ENCODE measurements at places on chromosomes 7 and 10.

DNA sequence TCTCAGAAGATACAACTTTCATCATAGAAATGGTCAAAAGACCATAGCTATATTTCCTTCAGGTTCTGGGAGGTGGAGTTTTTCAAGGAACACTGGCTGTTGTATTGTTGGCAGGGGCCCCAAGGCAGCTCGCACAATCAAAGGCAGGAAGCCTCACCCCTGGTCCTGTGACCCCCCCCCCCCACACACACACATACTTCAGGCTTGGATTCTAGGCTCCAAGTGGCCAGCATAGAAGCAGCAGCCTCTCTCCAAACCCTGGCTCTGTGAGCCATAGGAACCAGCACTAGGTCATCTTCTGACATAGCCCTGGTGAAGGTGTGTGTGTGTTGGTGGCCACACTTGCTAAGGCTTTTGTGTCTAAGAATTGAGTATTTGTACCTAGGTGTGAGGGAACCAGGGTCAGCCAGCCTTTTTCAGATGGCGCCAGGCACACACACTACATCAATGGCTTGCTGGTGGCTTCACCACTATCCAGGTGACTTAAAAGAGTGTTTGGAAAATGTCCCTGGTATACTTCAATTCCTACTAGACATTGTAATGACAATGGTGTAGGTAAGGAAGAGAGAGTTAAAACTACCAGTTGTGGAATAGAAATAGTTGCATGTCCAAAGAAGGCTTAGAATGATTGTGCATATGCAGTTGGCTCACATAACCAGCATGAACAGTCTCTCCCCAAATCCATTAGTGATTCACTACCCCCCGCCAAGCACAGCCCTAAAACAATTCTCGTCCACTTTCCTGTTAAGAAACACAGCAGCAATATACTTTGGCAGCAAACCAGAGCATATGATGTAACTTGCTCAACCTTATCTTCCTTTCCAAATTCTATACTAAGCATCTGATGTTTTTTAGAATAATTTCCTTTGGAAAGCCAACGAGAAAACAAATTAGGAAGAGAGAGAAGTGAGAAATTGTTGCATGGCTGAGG lies 91.3 kb downstream of the AVL9 start:
- DNase-seq: no peak

DNA sequence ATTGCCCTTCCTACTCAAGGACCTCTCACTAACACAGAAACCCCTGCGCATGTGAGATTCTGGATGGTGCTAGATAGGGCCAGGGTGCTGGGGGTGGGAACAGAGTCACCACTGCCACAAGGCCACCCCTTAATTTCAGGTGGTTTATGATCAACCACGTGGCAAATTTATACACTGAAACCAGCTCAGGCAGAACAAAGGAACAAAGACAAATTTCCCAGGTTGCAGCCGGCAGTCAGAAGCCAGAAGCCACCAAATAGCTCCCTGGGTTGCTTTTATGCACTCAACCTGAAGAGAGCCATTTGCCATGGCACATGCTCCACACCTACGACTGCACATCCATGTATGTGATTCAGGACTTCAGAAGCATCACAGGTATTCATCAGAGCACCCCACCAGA lies 2.5 kb downstream of the VOPP1 start:
- DNase-seq: peak; percentile 73

DNA sequence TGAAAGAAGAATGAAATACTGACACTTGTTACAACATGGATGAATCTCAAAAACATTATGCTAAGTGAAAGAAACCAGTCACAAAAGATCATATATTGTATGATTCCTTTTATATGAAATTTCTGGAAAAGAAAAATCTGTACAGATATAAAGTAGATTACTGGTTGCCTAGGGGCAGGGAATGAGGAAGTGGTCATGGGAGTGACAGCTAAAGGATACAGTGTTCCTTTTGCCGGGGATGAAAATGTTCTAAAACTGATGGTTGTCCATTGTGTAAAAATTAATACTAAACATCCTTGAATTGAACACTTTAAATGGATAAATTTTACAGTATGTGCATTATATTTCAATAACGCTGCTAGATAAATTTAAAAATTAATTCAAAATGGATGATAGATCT lies 25.1 kb downstream of the ALOX5 start:
- no peak for DNase-seq

GRCh38 chr10:80829562-80829961 lies 291.9 kb downstream of the SH2D4B start:
- DNase-seq: no peak

DNA sequence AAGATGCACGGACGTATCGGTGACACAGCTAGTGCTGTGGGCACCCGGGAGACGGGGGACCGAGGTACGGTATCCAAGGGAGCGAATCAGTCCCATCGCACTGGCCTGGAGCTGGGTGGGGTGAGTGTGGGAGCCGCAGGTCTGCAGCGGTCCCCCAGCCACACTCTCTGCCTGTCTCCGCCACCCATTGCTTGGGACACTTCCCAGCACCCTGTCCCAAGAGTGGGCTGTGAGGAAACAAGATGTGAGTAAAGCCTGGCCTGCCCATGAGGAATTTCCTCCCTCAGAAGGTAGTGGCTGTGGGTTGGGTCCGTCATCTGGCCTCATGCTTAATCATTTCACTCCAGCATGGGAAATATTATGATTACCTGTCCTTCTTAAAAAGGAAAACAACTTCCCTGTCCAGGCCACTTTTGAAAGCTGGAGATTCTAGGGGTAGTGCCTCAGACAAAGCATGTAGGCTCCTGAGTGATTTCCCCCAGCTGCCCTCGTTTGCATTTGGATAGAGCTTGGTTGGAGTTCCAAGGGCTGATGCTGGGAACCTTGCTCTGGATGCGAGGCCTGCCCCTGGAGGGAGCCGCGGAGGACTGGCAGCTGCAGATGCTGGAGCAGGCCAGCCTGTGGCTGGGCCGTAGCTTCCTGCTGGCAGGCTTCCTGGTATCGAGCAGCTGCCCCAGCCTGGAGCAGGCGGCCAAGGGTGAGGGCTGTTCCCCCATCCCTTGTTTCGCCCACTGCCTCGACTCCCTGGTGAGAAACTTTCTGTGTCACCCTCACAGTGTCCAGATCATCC lies 6.2 kb upstream of the ACTR3C start:
- no peak for DNase-seq

GRCh38 chr10:99779335-99779734 lies 3.1 kb upstream of the ABCC2 start:
- no peak for DNase-seq

DNA sequence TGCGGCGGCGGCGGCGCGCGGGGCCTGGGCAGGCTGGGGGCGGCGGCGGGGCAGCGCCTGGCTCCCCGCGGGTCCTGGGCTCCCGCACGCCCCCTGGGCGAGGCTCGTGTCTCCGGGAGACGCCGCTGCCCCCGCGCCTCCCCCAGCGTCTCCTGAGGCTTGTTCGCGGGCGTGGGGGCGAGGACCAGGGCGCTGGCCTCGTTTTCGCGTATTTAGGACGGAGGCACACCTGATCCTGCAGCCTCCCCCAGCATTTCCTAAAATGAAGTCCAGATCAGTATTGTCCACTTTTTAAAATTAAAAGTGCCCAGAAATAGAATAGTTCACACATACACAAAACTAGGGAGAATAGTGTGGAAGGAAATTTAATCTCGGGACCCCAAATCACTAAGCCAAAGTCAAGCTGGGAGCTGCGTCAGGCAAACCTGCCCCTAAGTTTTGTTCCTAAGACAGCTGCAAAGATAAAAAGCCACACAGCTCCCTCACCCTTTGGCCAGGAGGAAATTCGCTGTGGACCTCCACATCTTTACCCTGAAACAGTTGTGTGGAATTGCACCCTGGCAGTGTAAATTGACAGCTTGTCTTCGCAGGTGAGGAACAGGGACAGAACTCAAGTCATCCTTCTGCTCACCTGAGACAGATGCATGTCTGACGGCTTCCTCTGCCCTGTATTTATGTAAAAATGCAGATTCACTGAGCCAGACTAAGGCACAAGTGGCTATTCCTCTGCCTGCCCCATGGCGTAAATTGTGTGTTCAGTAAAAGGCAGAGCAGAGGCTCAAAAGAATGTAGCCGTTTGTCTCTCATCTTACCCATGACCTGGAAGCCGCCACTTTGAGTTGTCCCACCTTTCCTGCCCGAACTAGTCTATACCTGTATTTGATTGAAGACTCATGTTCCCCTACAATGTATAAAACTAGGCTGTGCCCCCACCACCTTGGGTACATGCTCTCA lies 740 bp downstream of the GALNT11 start:
- DNase-seq: no peak

GRCh38 chr10:49690698-49691356 lies 11.4 kb downstream of the C10orf53 start:
- no peak for DNase-seq

DNA sequence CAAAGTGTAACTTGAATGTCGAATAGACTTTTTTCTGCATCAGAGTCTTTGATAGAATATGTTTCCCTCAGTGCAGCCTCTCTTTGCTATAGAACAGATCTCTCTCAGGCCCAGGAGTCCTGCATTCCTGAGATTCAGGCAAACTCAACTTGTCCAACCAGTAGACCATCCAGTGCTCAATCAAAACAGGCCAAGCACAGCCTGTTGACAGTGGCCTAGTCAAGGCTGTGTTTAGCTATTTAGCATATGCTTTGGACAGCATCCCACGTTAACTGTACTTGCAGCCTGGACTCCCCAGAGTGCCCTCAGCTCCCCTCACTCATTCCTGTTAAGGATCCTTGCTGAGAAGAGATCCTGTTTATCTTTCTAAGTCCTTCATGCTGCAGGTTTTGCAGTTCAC lies 16.3 kb downstream of the OR6V1 start:
- DNase-seq: no peak

- DNase-seq: no peak
These were observed 4.6 kb upstream of the ZNF862 start for GRCh38 chr7:149833495-149834130.

DNA sequence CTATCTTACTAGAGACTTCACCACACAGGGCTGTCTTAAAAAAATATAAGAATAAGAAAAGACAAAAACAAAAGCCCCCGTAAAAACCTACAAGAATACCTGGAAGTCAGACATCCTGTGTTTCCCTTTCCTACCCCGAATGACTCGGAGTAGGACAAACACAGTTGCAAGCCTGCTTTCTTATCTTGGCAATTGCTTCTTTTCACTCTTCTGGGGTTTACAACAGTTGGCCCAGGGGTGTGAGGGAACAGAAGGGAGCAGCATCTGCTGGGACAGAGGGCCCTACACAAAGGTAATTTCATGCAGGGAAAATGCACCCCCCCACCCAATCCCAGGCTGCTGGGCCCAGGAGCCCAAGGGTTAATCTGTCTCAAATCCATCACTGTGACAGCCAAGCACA lies 220.6 kb downstream of the ARHGAP12 start:
- no peak for DNase-seq

DNA sequence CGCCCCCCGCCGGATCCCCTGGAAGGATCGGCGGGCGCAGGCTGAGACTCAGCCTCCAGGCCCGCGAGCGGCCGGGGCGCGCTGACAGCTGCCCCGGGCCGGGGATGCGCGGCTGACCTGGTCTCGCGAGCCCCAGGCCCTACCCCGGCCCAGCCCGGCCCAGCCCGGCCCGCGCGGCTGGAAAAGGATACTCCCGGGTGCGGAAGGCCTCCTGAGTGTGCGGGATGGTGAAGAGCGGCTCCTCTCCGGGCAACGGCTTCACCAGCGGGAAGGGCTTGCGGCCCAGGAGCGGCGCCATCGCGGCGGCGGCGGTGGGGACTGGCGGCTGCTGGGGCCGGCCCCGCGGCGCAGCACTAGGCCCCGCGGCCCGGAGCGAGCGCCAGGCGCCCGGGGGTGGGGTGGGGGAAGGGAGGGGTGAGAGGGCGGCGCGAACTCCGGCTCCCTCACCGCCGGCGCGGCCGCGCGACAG lies 423 bp downstream of the BAZ1B start:
- DNase-seq: no peak

Data from stimulated activated CD8-positive, alpha-beta memory T cell treated with anti-CD3 and anti-CD28 coated beads, Interleukin-4, amount 100 ng/mL, for 48 hours (primary cell).